KG1 (cell line): ENCODE measurements at places on chromosomes 7 and 10.
A peak's percentile ranks its signal among the peaks of the same experiment; 100 is the strongest.

DNA sequence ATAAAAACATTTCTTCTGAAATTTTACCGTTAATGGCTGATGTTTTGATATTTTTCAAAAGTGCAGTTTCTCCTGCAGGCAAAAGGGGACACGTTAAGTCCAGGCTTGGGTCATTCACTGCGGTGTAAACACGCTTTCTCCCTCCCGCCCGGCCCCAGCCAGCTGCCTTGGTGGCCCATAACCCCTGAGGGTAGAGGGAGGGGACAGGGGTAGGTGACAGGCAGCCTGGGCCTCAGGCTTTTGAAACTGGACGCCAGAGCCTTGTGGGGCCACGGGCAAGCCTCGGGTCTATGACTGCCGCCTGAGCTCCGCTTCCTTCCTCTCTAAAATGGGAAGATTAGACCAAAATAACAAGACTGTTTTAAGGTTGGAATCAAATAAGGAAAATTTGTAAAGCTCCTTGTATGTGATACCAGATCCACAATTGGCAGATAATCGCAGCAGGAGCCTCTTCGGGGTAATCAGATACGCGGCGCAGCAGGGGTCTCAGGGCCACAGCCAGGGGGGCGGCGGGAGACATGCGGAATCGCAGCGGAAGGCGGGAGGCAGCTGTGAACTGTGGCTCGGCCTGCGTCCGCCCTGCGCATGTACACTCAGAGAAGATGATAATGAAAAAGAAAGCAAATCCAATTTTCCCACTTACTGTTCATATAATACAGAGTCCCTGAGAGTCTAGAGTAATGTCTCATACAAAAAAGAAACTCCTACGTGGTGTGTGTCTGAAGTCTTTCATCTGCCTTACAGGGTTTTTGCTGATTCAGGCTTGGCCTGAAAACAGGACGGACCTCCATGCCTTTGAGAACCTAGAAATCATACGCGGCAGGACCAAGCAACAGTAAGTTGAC is 138.3 kb downstream of the EGFR start:
- DNase-seq = no peak

GRCh38 chr10:47045331-47045861 is 134.2 kb downstream of the PTPN20 start:
- DNase-seq = no peak

GRCh38 chr10:44715136-44715535 is 196.0 kb upstream of the TMEM72 start:
- no peak for DNase-seq

GRCh38 chr7:127913686-127914085 is 117.6 kb downstream of the LRRC4 start:
- DNase-seq = no peak

GRCh38 chr7:54116956-54117355 is 425.2 kb upstream of the VSTM2A start:
- no peak for DNase-seq

DNA sequence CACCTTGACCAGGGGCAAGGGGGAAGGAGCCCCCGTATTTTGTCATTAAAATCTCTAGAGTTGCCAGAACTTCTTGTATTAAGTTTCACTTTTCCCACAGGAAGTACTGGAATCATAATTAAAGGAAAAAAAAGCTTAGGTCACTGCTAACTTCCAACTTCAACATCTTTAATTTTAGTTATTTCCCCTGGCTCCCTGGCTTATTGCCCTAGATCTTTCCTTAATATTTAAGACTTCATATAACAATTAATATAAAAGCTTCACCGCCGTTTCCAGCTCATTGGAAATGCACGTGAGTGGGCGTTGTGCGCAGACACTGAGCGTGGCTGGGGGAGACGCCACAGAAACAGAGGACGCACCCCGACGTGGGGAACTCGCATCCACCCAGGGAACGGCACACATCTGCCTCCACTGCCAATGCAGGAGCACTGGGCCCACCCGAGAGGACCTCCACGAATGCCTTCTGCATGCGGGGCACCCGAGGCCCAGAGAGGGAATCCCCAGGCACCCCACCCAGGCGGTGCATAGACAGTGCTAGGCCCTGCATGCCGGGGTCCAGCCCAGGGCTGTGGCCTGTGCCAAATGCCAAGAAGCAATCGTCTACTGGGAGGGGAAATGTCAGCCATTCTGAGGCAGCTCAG is 72.2 kb downstream of the ADARB2 start:
- no peak for DNase-seq

DNA sequence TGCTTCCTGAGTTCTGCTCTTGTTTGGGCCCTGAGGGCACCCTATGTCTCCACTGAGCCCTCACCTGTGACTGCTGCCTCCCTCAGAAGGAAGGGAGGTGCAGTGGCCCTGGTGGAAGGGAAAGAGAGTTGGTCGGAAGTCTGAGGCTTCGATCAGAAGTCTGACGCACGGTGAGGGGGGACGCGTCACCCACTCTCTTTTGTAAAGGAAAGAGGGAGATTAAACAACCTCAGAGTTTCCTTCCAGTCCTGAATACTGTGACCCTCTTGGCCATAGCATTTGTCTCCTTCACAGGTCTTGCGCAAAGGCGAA is 31.4 kb upstream of the TRIM8 start:
- peak; percentile 66 for DNase-seq

GRCh38 chr10:22436526-22436892 is 91.2 kb downstream of the SPAG6 start:
- DNase-seq = no peak

- no peak for DNase-seq
Measured at GRCh38 chr7:48976253-48976652, 51.9 kb downstream of the CDC14C start.

DNA sequence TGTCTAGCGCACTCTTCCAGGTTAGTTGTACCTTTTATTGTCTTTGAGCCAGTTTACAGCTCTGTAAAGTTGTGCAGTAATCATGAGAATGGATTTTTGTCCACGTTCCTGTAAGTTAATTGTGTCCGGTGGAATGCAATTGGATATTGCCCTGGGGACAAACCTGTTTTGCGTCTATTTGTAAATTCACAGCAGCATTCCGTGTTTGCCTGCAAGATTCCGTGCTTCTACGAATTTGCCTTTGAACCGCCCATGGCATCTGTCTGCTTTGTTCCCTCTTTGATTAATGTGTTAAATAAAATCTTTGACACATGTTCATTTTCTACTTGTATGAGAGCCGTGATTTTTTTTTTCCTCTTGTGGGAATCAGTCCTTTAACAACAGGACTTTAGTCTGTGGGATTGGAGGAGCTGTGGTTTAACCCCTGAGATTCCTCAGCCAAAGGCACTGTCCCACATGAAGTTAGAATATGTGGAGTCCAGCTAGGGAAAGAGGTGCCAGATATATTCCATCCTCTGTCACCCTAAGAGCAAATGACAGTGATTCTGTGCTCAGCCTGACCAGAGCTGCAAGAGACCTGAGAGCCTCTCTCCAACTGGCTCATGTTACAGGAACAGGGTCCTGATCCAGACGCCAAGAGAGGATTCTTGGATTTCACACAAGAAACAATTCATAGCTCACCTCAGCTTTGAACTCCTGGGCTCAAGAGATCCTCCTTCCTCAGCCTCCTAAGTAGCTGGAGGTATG is 126.3 kb downstream of the COL26A1 start:
- no peak for DNase-seq

- DNase-seq = no peak
Measured at GRCh38 chr10:62819141-62819920, 3.2 kb upstream of the EGR2 start.

DNA sequence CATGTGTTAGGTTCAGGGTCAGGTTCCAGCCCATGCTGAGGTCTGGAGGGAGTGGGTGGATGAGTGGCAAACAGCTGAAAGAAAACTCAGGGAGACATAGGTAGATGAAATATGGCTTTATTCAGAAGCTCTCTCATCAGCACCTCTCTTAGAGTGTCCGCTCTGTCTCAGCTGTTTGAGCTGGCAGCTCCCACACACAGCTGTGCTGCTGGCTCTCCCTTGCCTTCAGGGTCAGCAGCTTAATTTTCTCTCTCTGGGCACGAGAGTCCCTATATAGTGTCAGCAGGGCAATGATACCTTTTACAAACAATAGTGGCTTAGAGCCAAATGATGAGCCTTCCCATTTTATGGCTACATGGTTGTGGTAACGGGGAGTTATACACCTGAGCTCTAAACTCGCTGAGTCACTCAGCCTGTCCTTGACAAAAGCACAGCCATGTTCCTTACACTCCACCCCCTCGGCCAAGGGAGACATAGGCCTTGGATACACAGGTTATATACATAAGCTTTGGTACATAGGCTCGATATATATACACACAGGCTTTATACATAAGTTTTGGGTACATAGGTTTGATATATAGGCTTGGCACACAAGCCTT is 10.4 kb downstream of the RNF133 start:
- DNase-seq = no peak

- no peak for DNase-seq
Measured at GRCh38 chr10:121313119-121313875, 284.9 kb downstream of the FGFR2 start.

GRCh38 chr10:98131619-98132018 is 2.8 kb upstream of the R3HCC1L start:
- no peak for DNase-seq

GRCh38 chr7:24914465-24914859 is 65.5 kb downstream of the OSBPL3 start:
- DNase-seq = no peak

DNA sequence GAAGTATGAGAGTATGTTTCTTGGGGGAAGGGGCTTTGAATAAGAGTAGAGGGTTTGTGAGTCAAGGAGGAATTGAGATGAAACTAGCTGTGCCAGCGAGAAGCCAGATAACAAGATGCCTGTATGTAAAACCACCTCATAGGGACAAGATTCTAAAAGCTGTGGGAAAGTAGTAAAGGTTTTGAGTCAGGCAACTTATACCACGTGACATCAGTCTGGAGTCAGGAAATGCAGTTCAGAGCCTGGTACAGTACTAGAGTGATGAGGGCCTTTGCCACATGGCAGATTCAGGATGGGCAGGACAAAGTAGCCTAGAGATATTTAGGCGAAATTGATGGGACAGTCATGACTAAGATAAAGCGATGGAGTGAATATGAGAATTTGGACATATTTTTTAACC is 140.2 kb upstream of the PLXDC2 start:
- DNase-seq = no peak

DNA sequence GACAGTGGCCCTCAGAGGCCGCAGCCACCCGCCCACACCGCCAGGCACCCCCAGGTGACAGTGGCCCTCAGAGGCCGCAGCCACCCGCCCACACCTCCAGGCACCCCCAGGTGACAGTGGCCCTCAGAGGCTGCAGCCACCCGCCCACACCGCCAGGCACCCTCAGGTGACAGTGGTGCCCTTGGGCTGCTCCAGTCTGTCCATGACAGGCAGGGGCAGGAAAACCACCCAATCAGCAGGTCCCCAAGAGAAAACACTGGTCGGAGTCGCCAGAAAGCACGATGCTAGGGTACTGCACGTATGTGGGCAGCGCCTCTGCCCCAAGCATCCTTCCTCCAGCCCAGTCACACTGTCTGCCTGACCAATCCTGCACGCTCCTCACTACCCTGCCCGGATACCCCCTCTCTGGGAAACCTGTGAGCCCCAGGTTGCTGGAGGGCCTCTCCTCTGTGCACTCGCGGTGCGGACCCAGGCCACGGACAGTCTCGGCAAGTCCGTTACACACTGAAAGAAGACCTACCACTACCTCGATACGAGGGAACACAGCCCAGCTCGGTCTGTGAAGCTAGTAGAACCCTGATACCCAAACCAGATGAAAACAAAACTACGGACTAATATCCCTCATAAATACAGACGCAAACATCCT is 11.7 kb upstream of the GPR146 start:
- DNase-seq = no peak

DNA sequence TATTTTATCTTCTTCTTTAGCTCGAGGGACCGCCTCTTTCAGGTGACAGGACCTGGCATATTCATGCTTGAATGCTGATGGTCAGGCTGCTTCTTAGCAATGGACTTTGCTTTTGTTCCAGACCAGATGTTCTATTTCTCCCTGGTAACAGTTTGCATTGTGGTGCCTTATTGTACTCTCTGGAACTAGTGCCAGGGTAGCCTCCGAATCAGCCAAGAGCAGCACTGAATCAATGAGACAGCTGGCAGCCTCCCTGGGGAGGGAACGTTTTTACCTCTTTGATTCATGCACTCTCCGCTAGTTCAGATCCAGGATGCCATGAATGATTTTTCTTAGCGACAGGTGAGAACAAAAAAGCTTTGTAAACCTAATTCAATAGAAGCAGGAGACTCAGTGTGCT is 54.1 kb upstream of the NXPH1 start:
- DNase-seq = no peak

- DNase-seq = no peak
Measured at GRCh38 chr7:79965946-79966345, 168.7 kb upstream of the GNAI1 start.
